ENCODE measurements at places on chromosomes 13 and 19. TPM values are rescaled to one million over a fixed set of nuclear protein-coding genes. Genes with fewer than 3 reads are reported as not detected.

- no peak overlapping the region for H3K4me3 ChIP-seq
- H3K27ac ChIP-seq = peak overlapping the region; percentile 100
- peaks cover 14% of the 10 kb centered on the region for H3K27me3 ChIP-seq
- no peak for DNase-seq
- H3K4me1 ChIP-seq = peaks cover 87% of the 10 kb centered on the region
Measured at GRCh38 chr19:13057147-13057572, 45.5 kb downstream of the LYL1 start.

GRCh38 chr19:56778351-56778750, 62.2 kb downstream of the PEG3 start:
- no peaks in the 10 kb centered on the region for H3K4me1 ChIP-seq
- no peaks in the 10 kb centered on the region for H3K36me3 ChIP-seq
- no peak for DNase-seq
- H3K4me3 ChIP-seq = no peak overlapping the region
- H3K27ac ChIP-seq = no peak overlapping the region
- no peaks in the 10 kb centered on the region for H3K27me3 ChIP-seq

PEAK3 gene
- total RNA-seq = 0.11 TPM

RFPL4A gene
- total RNA-seq = not detected

- no peak overlapping the region for H3K4me3 ChIP-seq
- no peak for DNase-seq
- H3K36me3 ChIP-seq = no peaks in the 10 kb centered on the region
- no peak overlapping the region for H3K27ac ChIP-seq
Measured at GRCh38 chr19:14677464-14677863, 2.8 kb upstream of the ADGRE3 start.

DNA sequence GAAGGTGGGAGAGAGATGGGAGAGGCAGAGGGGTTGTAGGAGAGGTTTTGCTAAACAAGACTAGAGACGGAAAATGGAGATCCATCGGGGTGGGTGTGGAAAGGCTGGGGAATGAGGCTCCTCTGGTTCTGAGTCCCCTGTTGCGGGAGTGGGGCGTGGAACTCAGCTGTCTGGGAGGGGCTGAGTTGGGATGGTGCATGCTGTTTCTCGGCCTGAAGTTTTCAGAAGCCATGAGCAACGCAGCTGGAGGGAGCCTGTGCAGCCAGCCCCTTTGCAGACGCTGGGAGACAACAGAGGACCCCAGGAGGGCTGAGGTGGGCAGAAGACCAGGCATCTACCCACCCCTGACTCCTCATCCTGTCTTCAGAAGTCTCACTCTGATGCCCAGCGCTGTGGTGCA, 7.4 kb upstream of the GIPR start:
- H3K4me3 ChIP-seq = no peak overlapping the region
- H3K27me3 ChIP-seq = peaks cover 19% of the 10 kb centered on the region
- no peak for DNase-seq
- H3K4me1 ChIP-seq = peaks cover 3% of the 10 kb centered on the region
- no peak overlapping the region for H3K27ac ChIP-seq

DNA sequence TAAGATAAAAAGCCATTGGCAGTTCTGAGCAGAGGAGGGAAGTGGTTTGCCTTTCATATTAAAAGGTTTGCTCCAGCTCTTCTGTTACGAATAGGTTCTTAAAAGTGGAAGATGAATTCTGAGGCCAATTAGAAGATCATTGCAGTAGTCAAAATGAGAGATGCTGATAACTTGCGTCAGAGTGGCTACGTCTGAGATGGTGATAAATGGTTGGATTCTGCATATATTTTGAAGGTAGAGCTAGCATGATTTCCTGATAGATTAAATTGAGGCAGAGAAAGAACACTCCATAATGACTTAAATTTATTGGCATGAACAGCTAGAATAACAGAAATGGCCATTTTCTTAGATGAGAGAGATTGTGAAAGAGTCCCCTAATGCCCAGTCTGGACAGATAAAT, 652.6 kb downstream of the DACH1 start:
- no peak for DNase-seq
- peaks cover 2% of the 10 kb centered on the region for H3K27me3 ChIP-seq
- no peak overlapping the region for H3K27ac ChIP-seq
- H3K4me1 ChIP-seq = peaks cover 2% of the 10 kb centered on the region

GRCh38 chr19:54209058-54209810, 8.6 kb downstream of the RPS9 start:
- peak overlapping the region; percentile 81 for H3K27ac ChIP-seq
- peaks cover 26% of the 10 kb centered on the region for H3K36me3 ChIP-seq
- no peak overlapping the region for H3K4me3 ChIP-seq
- H3K4me1 ChIP-seq = peaks cover 52% of the 10 kb centered on the region
- no peak for DNase-seq

DNA sequence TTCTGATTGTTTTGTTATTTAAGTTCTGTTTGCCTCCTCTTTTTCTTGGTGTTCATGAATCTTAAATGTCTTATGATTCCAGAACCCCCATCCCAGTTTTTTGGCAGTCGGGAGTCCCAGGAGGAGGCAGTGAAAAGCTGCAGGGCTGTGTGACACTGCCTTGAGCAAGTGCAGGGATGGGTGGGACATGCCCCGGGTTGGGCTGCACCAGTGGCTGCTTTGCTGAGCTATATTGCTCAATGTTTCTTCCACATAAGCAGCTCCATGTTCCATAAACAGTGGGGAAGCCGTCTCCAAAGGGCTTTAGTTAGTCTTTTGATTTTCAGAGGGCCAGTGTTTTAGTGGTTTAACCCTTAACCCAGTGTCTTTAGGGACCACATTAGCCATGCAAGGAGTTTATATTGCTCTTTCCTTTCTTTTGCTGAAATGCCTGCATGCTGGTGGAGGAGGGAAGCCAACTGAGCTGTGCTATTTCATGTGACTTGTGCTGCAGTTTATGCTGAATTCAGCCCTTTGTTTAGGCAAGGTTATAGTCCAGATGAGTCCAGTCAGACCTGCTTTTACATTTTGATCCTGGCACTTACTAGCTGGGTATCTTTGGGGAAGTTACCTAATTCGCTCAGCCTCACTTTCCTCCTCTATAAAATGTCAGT, 13.1 kb downstream of the ATP8A2 start:
- no peak for DNase-seq
- peaks cover 3% of the 10 kb centered on the region for H3K27me3 ChIP-seq
- H3K27ac ChIP-seq = no peak overlapping the region
- peaks cover 9% of the 10 kb centered on the region for H3K36me3 ChIP-seq

- DNase-seq = no peak
- H3K4me3 ChIP-seq = no peak overlapping the region
- no peaks in the 10 kb centered on the region for H3K36me3 ChIP-seq
- H3K27me3 ChIP-seq = peaks cover 37% of the 10 kb centered on the region
- H3K4me1 ChIP-seq = peaks cover 11% of the 10 kb centered on the region
Measured at GRCh38 chr13:24159357-24159756, 1.2 kb upstream of the SPATA13 start.

DNA sequence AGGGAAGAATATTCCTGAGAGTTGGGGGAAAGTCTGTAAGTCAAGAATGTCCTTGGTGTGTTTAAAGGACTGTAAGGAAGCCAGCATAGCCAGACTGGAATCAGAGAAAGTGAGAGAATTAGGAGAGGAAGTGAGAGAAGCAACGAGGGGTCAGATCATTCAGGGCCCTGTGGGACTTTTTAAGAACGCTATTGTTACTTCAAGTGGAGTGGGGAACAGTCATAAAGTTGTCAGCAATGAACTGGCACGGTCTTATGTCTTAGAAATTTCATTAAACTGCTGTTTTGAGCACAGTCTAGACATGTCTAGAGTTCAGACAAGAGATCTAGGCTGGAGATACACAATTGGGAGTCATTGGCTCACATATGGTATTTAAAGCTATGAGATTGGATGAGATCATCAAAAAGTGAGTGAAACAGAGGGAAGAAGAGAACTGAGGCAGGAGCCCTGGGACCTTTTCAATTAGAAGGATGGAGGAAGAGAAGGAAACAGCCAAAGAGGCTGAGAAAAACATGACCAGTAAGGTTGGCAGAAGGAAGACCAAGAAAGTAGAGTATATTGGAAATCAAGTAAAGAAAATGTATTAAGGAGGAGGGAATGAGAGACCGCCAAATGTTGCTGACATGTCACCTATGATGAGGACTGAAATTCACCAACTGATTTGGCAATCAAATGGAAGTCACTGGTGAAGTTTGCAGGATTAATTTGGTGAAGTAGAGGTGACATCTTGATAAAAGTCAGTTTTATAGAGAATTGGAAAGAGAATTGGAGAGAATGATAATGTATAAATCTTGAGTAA, 263.5 kb downstream of the GPC5 start:
- H3K4me1 ChIP-seq = no peaks in the 10 kb centered on the region
- no peak overlapping the region for H3K4me3 ChIP-seq
- H3K27ac ChIP-seq = no peak overlapping the region
- no peaks in the 10 kb centered on the region for H3K36me3 ChIP-seq

GRCh38 chr13:26726684-26727083, 33.9 kb downstream of the GPR12 start:
- H3K27ac ChIP-seq = no peak overlapping the region
- H3K4me3 ChIP-seq = no peak overlapping the region
- DNase-seq = no peak
- H3K27me3 ChIP-seq = peaks cover 28% of the 10 kb centered on the region

DNA sequence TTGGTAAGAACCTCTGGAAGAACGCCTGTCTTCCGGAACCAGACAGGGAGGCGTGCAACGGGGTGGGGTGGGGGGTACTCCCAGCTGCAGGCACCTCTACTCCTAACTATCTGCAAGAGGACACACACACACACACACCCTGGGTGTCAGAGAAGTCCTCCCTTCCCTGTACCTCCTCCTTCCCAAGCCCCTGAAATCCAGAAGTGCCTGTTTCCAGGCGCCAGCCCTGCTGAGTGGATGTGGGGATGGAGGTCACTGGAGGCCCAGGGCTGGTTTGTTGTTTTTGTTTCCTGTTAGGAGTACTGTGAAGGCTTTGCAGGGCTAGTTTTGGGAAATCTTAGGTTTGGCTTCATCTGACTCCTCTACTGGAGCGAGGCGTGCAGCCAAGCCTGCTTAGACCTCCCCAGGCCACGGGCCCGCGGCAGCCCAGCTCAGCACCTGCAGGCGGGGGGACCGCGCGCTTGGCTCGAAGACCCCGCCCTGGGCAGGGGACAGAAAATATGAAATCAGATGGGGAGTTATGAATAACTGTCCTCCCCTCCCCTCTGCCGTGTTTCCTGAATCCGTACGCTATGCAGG, 36.4 kb downstream of the SOX1 start:
- no peak overlapping the region for H3K4me3 ChIP-seq
- DNase-seq = no peak
- H3K27ac ChIP-seq = no peak overlapping the region
- H3K4me1 ChIP-seq = peaks cover 10% of the 10 kb centered on the region
- H3K27me3 ChIP-seq = peaks cover 93% of the 10 kb centered on the region

GRCh38 chr19:41755328-41755913, at the start of gene CEACAM6:
Gene CEACAM6 (plus strand): TSS chr19:41755530. CDS start chr19:41755639, 109 bp downstream.
- no peak within 1 kb of the TSS for H3K4me3 ChIP-seq
- H3K4me1 ChIP-seq = no peaks in the 10 kb centered on the region
- no peak within 1 kb of the TSS for H3K27ac ChIP-seq
- no peaks in the 10 kb centered on the region for H3K27me3 ChIP-seq
- DNase-seq = no peak
